ENCODE measurements at places on chromosomes 1 and 21.

GRCh38 chr1:4319496-4319895, 334.9 kb upstream of the AJAP1 start:
- no peak for DNase-seq

DNA sequence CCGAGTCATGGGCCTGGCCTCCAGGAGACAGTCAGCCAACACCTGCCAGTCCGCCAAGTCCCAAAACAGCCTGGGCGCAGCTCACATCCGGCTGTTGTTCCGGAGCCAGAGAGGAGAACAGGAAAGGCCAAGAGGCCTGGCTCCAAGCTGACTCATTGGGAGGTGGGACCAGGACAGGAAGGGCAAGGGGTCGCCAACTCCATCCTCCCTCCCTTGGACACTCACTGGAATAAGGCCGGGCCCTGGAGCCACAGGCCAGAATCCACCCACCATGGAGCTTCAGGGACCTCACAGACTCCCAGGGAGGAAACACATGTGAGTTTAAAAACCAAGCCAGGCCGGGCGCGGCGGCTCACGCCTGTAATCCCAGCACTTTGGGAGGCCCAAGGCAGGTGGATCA, 25.1 kb upstream of the CLIC4 start:
- DNase-seq: no peak

DNA sequence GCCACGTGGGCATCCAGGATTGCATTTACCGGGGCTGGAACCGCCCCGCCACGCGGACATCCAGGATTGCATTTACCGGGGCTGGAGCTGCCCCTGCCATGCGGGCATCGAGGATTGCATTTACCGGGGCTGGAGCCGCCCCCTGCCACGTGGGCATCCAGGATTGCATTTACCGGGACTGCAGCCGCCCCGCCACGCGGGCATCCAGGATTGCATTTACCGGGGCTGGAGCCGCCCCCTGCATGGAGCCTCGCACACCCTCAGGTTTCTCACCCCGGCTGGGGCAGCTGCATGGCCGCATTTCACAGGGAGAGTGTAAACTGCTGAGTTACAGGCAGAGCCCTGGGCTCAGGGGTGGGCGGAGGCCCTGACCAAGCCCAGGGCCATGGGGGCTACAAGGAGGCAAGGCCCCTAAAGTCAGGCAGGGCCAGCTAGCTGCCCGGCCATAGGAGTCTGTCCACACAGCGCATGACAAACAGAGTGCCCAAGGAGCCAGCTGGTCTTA, 166.8 kb upstream of the ARHGEF16 start:
- DNase-seq: no peak

GRCh38 chr1:54805466-54805865, 4.3 kb upstream of the TTC22 start:
- DNase-seq: no peak

DNA sequence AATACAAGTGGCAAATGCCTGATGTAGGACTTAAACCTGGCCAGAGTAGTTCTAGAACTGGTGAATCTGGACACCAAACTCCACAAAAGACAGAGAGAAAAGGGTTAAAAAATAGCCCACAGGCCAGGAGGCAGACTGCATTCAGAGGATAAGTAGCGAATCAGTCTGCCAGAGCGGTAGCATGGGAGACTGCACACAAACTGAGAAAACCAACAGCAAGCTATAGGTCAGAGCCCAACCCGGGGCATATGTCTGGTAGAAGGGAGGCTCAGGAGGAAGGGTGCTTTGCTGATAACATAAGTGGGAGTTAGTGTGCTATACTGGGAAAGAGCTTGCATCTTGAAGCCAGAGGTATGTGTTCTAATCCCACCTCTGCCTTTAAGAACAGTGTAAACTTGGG, 4.0 kb downstream of the LRRC53 start:
- no peak for DNase-seq

DNA sequence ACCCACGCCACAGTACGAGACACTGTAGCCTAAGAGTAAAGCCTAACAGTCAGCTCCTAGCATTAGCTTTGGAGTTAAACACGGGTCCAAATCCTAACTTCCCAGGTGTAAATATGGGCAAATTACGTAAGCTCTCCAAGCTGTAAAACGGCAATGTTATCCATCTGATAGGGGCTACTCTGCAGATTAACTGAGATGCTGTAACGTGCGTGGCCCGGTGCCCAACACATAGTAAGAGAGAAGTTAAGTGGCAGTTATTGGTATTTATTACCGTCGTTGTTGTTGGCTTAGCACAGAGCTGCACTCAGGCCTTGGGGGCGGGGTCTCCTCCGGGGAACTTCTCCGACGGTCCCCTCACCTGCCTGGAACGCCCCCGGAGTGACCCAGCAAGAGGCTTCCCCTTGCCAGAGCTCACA, 457 bp downstream of the TRAPPC3 start:
- DNase-seq: no peak

GRCh38 chr1:161890574-161890973, 124.5 kb downstream of the ATF6 start:
- DNase-seq: no peak

GRCh38 chr21:44959376-44960091, 19.7 kb downstream of the SLX9 start:
- DNase-seq: peak; percentile 5

DNA sequence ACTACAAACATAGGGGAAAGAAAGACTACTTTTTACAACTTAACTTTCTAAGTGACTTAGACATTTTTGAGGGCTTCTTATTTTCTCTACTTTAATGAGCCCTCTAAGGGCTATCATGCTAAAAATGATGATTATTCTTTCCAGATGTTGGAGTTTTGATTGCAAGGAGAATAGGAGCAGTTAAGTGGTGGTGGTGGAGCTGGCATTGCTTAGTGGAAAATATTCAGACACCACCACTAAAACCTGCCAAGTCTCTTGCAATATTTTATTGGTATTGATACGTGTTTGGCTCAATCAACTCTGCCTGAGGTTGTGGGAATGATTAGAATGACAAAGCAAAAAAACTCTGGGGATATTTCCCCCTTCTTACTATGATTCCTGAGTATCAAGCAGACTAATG, 82.6 kb upstream of the PTGFR start:
- no peak for DNase-seq

- DNase-seq: no peak
Observed at GRCh38 chr1:209302779-209303568, 280.5 kb upstream of the CAMK1G start.

DNA sequence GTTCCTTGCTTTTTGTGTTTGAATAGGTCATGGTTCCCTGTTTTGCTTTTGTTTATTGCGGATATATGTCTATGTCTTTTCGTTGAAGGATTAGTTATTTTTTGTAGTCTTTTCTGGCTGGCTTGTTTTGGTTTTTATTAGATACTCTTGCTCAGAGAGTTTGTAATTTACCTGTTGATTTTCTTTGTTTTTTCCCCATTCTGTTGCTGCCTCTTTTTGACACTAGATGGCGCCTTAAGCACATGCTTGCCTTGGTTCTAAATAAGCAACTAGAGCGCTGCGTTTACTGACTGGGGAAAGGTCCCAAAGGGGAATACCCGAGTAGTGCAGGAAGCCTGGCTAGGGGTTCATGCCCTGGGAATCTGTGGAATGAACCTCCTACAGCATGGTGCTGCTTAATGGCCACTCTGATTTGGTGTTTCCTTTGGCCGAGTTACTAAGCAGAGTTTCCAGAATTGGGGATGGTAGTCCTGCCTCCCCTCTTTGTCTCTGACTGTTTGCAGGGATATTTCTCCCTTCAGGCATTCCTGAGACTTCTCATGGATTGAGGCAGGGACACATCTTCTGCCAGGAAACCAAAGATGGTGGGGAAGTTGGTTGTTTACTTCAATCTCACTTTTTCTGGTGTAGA, 143.2 kb downstream of the PTPRU start:
- no peak for DNase-seq

DNA sequence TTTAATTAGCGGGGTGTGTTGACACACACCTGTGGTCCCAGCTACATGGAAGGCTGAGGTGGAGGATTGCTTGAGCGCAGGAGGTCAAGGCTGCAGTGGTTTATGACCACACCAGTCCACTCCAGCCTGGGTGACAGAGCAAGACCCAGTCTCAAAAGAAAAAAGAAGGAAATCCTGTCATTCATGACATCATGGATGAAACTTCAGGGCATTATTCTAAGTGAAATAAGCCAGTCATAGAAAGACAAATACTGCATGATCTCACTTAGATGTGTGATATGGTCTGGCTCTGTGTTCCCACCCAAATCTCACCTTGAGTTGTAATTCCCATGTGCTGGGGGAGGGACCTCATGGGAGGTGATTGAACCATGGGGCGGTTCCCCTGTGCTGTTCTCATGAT, 82.6 kb downstream of the MT1HL1 start:
- no peak for DNase-seq

GRCh38 chr1:58363585-58363984, 182.9 kb downstream of the OMA1 start:
- DNase-seq: no peak

DNA sequence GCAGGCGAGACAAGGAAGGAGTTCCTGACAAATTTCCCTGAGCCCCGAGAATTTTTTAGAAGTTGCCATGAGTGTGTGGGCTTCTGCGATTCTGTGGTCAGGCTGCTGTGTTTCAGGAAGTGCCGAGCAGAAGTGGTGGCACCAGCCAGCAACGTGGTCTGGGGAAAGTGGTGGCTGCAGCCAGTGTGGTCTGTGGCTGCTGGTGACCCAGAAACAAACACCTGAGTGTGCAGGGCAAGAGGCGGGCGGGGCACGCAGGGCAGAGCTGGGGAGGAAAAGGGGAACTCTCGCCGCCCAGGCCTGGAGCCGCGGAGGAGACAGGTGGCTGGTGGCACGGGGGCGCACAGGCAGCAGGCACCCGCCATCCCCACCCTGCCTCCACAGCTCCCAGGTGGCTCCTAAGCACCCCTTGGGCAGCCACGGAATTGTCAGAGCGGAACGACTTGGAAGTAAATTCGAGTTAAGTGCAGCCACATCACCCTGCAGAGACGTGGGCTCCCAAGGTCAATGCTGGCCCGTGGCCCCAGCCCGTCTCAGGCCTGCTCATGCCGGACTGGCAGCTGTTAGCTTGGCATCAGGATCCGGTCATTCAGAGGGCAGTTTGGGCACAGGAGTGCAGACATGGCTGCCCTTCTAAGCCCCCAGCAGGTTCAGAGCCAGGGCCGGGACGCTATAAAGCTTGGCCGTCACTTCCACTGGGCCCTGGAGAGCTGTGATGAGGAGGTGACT, 25.1 kb downstream of the PRDM16 start:
- DNase-seq: no peak

DNA sequence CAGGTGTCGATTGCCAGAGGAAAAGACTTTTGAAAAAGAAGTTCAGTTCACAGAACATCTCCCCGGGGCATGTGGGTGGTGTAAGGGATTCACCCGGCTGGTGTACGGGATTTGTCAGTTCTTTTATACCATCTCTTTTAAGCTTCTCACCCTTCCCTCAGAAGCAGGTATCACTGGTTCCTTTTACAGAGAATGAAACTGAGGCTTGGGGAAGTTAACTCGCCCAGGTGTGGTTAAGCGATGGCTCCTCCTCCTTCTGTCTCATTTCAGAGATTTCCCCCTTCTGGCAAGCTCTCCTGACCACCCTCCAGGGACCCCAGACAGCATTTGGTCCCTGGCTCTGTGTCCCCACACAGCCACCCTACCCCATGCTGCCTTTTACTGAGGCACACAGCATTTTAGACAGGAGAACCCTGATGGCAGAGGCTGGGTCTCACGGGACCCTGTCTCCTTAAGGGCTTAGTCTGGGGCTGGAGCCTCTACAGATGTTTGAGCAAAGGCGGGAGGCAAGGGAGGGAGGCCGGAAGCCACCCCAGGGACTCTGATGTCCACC, 2.8 kb upstream of the ECE1 start:
- no peak for DNase-seq

DNA sequence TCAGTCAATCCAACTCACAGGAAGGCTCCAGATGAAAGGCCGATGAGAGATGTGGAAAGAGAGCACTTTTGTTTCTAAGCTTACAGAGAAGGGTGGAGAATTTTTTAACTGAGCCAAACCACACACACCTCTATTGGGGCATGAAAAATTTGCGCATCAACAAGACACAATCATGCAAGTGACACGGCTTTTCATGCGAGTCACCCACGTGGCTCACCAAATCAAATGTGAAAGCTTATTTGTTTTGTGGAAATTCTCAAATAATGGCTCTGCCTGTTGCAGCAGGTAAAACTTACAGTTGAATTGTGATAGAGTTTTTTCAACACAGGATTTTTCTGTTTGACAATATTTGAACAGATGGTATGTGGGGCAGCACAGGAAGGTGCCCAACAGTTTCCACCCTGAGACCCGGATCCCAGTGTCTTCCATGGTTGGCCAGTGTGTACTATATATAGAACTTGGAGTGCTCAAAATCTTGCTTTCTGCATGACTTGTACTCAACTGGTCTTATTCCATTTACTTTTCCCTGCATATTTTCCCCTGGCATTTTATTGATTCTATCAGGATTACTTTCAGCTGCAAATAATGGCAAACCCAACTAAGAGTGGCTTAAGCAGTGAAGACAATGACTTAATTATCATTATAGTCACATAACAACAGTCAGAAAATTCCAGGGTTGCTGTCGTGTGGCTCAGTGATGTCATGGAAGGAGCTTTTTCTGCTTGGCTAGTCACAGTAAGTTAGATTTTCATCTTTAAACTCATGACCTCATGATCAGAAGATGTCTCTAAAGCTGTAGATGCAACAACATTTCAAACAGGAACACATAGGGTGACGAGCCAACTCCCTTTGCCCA, 90.6 kb upstream of the SIM2 start:
- DNase-seq: no peak

DNA sequence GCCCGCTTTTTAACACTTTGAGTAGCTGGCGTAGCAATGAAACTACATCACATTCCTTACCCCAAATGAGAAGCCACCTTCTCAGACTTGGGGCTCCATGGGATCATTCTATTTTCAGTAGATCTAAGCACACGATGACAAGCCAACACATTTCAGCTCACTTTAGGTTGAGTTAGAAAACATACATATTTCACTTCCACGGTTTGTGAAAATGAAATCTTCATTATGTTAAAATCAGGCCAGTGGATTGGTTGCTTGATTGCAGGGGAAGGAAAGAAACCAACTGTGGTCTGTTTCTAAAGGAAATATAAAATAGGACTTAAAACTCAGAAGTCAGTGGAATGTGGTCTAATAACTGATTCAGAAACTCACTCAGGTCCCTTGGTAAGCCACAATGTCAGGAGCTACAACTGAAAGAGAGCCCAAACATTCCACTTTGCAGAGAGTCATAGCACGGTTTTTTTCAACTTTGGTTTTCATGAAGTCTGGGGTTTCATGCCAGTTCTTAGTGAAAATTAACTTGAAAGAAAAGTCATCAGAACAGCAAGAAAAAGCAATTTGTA, 82.3 kb upstream of the TIAM1 start:
- no peak for DNase-seq

DNA sequence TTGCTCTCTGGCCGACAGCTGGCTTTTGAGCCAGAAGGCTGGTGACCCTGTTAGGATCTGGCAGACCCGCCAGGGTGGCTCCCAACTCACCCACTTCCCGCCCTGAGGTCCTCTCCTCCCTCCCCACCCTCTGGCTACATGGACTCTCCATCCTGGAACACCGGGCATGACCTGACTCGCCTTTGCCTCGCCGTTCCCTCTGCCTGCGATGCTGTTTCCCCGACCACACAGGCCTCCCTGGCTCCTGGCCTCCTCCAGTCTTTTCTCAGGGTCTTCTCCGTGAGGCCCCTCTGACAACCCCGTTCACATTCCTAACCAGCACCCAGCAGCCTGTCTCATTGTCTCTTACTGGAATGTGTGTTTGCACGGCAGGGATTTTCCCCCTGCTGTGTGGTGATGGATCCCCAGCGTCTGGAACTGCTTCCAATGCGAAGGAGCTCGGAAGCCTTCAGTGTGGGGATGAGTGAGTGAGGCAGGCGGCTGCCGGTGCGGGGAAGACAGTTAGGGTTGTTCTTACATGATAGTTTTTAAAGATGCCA, 46.0 kb upstream of the POFUT2 start:
- no peak for DNase-seq

GRCh38 chr1:109094377-109094803, 3.8 kb downstream of the TMEM167B start:
- no peak for DNase-seq

All from T-helper 1 cell (primary cell).